Stimulated activated CD8-positive, alpha-beta memory T cell treated with anti-CD3 and anti-CD28 coated beads, Interleukin-7, amount 100 ng/mL, for 1 hour (primary cell): ENCODE measurements at places on chromosomes 4 and X.

DNA sequence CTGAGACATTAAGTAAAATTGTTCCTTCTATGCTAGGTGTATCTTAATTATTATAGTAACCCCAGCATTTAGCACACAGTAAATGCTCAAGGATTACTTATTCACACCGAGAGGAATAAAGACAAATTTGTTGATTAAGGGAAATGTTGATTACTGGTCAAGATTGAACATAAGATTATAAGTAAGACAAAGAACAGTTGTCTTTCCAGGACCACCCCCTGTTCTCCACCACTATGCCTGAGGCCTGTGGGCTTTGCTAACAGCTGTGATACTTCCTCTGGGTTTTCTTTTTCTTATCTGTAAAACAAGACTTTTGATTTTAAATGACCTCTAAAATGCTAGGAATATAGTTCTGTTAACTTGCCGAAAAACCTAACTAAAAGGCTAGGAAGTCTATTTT lies 128.0 kb downstream of the DCLK2 start:
- no peak for DNase-seq

DNA sequence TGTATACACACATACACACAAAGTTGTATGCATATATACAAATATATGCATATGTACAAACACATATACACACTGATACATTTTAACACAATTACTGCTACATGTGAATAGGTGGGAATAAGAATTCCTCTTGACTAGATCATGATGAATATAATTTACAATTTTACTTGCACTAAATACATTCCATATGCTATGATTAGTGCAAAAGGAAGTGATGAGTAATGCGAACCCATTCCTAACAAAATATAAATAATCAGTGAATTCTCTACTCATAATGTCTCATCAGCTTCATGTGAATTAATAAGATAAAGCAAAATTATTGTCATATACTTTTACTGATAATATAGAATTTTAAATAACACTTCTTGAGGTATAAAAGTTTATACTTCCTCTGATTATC lies 1077.3 kb upstream of the PCDH10 start:
- no peak for DNase-seq

GRCh38 chr4:147779451-147779850 lies 47.6 kb downstream of the ARHGAP10 start:
- no peak for DNase-seq

- no peak for DNase-seq
These were observed 50.8 kb upstream of the PPP2R2C start for GRCh38 chr4:6523251-6523650.

- DNase-seq, result no peak
These were observed 77.5 kb downstream of the INTS12 start for GRCh38 chr4:105630670-105631655.

- DNase-seq, result no peak
These were observed 29.1 kb upstream of the CRMP1 start for GRCh38 chr4:5921981-5922380.

GRCh38 chrX:153983321-153983801 lies 10.8 kb downstream of the TMEM187 start:
- DNase-seq, result no peak

DNA sequence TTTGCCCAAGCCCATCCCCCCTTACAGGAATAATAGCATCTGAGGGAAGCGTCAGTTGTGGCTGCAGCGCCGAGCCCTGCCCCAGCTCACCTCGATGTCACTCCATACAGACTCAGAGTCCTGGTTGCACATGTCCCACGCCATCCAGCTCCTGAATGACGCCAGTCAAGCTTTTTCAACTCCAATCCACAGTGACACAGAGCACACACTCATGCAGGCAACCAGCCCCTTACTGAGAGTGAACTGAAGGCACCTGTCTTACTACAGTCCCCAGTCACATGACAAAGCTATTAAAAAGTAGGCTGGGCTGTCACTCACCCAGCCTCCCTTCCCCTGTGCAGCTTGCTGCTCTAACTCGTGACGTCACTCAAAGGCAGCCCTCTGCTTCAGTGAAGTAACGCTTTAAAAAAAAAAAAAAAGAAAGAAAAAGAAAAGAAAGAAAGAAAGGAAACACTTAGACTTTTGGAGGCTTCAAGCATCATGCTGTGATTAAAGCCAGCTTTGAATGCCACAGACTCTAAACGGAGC lies at the start of gene PPARGC1A:
PPARGC1A (minus strand) TSS at position 234 of the 528 bp plus-strand sequence; CDS start at position 144, 90 bp downstream.
- no peak for DNase-seq

DNA sequence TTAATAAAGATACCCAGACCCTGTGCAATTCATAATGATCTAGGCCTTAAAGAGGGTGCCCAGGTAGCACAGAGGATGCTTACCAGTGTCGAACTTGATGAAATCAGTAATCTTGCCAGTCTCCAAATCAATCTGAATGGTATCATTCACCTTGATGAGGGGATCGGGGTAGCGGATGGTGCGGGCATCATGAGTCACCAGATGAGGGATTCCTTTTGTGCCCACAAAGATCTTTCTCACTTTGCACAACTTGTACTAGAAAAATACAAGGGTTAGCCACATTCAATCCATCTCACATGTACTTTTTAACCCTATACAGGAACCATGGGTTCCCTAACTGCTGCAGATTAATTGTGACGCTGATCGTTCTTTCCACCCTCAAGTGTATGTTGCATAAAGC lies 3.3 kb downstream of the RPS4X start:
- DNase-seq, result no peak

GRCh38 chr4:8324640-8325239 lies 55.2 kb downstream of the HTRA3 start:
- no peak for DNase-seq

GRCh38 chr4:126790633-126791032 lies 842.1 kb upstream of the INTU start:
- no peak for DNase-seq

- DNase-seq, result no peak
These were observed 74.2 kb upstream of the CPEB2 start for GRCh38 chr4:14928035-14928434.

- no peak for DNase-seq
These were observed 164.2 kb downstream of the MAB21L2 start for GRCh38 chr4:150746156-150746555.

- no peak for DNase-seq
These were observed 438.1 kb downstream of the INPP4B start for GRCh38 chr4:142408003-142408441.

DNA sequence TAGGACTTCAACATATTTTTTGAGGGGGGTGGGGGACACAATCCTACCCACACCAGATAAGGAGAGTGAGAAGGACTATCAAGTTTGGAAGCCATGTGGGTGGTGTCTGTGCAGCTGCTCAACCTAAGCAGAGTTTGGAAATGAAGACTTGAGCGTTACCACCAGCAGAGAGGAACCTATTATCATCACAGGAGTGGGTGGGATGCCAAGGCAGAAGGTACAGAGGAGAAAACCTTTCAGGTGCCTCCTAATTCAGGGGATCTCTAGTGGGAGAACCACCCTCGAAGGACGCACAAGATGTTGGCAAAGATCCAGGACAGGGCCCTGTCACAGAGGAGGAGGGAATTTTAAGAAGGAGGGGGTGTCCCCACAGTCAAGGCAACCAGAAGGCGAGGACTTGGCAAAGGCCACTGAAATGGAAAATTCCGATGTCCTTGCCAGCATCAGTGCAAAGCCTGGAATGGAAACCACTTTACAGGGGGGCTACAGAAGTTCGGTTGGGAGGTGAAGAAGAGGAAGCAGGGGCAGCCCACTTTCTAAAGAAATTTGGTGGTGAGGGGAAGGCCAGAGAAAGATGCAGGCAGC lies 8.4 kb upstream of the GPM6B start:
- DNase-seq, result no peak

- no peak for DNase-seq
These were observed 100.7 kb downstream of the NSUN7 start for GRCh38 chr4:40850496-40850895.

DNA sequence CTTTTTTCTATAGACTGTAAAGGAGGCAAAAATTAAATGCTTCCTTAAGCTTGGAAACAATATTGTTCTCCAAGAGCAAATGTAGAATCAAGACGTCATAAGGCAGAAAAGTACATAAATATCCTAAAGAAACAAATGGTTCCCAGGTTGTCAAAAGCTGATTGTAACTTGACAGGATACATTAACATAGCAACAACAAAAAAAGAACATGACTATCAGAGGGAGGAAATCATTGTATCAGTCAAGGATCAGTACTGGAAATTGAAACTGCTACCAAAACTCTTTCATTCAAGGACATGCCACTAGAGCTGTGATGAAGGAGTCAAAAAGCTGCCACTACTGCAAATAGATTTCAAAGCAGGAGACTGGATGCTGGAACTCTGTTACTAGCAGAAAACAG lies 168.3 kb downstream of the BTC start:
- DNase-seq, result no peak

- DNase-seq, result no peak
These were observed 81.8 kb upstream of the SMARCA5 start for GRCh38 chr4:143431526-143432257.
